RKO (cell line): ENCODE measurements at places on chromosomes 2 and 18.
A peak's percentile ranks its signal among the peaks of the same experiment; 100 is the strongest.

- no peak for DNase-seq
Measured at GRCh38 chr2:241867776-241868420, 1.6 kb upstream of the RTP5 start.

- DNase-seq, result no peak
Measured at GRCh38 chr18:26479681-26480079, 68.7 kb downstream of the KCTD1 start.

DNA sequence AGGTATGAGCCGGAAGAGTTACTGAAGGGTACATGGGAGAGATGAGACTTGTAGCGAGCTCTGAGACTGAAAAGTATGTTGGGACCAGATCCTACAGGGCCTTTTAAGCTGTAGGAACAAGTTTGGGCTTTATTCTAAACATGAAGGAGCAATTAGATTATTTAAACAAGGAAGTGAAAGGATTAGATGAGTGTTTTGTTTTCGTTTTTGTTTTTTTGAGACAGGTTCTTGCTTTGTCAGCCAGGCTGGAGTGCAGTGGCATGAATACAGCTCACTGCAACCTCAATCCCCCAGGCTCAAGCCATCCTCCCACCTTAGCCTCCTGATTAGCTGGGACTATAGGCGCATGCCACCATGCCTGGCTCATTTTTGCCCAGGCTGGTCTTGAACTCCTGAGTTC lies 110.7 kb downstream of the C1D start:
- DNase-seq, result no peak

- no peak for DNase-seq
Measured at GRCh38 chr2:129912066-129912820, 67.2 kb upstream of the RAB6C start.

- no peak for DNase-seq
Measured at GRCh38 chr2:221439761-221440479, 132.2 kb downstream of the EPHA4 start.

GRCh38 chr2:10331702-10332401 lies 29.1 kb downstream of the HPCAL1 start:
- no peak for DNase-seq

GRCh38 chr18:55109818-55110414 lies 150.7 kb upstream of the CCDC68 start:
- no peak for DNase-seq

DNA sequence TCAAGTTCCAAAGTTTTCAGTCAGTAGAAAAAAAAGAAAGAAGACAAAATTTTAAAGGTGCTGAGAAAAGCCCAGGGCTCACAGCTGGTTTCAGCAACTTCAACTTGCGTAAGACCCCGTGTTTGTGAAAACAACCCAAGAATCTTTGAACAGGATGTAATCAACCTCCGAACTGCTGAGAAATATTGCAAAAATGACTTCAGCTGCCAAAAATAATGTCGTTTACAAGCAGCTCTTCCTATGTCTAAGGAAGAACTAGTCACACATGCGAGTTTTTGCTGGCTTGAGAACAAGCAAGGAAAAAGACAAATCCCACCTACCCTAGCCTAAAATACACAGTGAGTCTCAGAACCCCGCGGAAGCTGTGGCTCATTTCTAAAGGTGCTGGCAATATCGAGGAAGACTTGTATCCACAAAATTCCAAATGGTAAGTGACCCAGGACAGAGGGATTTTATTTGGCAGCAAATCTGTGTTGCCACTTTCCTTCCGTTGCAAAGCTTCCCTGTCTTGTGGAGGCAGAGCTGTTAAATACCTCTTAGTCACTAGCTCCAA lies 59.8 kb upstream of the SLC8A1 start:
- DNase-seq, result no peak

GRCh38 chr2:68653538-68653982 lies 10.2 kb downstream of the PROKR1 start:
- DNase-seq, result no peak

DNA sequence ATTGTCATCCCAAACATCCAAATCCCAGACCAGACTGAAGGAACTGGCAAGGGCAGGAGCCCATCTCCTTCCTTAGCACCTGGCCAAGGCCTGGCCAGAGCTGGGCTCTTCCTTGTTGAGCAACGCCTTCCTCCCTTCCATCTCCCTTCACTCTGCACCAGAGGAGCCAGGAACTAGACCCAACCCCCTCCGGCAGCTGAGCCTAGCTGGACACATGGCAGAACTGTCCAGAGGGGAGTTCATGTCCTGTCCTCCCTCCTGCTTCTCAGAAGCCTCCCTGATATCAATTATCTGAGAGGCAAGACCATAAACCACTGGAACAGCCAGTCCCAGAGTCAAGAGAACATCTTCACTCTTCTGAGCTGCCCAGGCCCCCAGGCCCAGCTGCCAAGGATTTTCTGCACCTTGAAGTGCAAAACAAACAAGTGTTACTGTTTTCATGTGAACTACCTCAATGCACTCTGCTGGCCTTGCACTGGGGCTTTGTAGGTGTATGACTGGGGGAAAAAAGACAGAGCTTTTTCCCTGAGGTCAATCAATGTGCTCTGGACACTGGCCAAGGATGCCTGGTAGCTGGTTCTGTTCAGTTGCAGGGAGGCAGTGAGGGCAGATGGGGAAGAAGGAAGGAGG lies 107.6 kb upstream of the MSH6 start:
- DNase-seq, result no peak

GRCh38 chr2:207935991-207936370 lies 89.3 kb downstream of the PLEKHM3 start:
- DNase-seq, result no peak

- no peak for DNase-seq
Measured at GRCh38 chr2:19028587-19029375, 329.6 kb downstream of the OSR1 start.

DNA sequence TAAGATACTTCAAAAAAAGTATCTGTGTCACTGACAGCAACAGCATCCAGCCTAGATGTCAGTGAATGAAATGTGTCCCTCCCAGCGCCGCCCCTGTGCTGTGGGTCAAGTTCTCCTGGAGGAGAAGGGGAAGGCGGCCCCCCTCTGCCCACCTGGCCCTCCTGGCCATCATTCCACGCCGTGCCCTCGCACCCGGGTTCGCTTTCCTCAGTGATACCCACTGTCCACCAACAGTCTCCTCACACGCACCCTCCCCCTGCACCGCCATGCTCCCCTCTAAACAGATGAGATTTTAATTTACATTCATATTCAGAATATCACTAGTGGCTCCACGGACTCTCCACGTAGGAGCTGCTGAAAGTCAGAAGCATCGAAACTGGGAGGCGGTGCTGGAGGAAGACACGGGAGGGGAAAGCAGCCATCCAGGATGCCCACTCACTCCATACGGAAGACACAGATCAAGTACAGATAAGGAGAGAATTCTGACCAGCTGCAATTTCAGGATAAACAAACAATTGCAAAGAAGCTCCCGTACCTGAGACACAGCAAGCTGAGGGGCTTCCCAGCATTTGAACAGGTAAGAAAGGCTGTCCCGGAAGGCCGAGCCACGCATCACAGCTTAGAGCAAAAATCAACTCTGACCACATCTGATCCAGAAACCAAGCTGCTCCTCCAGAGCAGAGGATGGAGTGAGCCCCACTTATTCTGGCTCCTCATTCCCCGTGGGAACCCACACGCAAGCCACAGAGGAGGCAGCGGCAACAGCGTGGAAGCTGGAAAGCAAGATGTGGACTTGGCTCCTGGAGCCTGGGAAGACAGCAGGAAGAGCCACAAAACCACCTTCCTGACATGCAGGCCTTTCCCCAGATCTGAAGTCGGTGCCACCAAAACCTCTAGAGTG lies 49.7 kb downstream of the PXDN start:
- DNase-seq, result no peak

DNA sequence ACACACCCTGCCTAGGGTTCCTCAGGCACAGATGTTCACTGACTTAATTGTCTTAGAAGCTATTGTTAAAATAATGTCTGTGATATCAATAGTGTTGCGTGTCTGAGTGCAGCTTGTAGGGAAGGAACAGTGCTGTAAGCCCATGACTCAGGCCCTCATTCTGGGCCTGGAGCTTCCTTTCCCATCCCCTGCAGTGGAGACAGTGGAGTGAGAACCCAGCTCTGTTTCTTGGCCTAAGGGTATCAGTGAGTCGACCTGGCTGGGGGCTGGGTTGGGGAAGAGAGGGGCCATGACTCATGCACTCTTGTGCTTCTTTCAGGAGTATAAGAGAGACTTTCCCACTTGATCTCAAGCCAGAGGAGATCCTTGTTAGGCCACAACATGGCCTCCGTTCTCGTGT lies 106.8 kb downstream of the HRH4 start:
- DNase-seq, result no peak

GRCh38 chr2:181978351-181979150 lies 7.1 kb upstream of the PPP1R1C start:
- DNase-seq, result no peak

- DNase-seq, result peak; percentile 14
Measured at GRCh38 chr2:42835577-42836371, 43.4 kb upstream of the HAAO start.

GRCh38 chr18:30175621-30176225 lies 866.8 kb downstream of the DSC3 start:
- no peak for DNase-seq

DNA sequence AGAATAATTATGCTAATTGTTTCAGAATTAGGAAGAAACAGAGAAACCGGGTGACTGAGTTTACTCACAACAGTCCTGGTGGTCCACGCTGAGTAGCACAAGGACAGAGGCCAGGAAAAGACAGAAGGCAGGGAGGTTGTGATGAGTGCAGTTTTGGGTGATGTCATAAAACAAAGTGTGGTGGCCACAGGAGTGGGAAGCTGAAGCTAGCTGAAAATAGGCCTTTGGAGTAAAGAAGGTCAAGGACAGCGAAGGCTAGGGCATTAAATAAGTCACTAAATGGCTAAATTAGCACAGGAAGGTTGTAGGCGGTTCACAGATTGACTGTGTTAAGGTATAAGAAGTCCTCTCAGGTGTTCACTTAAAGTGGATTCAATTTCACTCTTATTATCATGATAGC lies 120.9 kb upstream of the TTN start:
- DNase-seq, result no peak
